Kidney (tissue), 22 donors: ENCODE measurements at places on chromosomes 1 and 21. TPM values are rescaled to one million over a fixed set of nuclear protein-coding genes. Genes with fewer than 3 reads are reported as not detected.

DNA sequence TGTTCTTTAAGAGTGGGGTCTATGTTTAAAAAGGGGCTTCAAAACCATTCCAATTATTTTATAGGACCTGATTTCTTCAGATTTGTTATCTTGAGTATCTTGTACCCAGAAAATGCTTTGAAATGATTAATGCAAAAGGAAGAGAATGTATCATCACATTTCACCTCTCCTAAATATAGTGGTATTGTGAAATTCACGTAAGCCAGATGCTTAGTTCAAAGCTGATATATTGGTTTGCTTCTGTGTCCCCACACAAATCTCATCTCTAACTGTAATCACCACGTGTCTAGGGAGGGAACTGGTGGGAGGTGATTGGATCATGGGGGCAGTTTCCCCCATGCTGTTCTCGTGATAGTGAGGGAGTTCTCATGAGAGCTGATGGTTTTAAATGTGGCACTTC lies 8.5 kb downstream of the SOAT1 start:
- DNase-seq = no peak
- H3K4me3 ChIP-seq = no peak overlapping the region
- no peaks in the 10 kb centered on the region for H3K4me1 ChIP-seq

- no peaks in the 10 kb centered on the region for H3K27me3 ChIP-seq
- no peaks in the 10 kb centered on the region for H3K36me3 ChIP-seq
- DNase-seq = no peak
- H3K4me1 ChIP-seq = peaks cover 5% of the 10 kb centered on the region
- H3K4me3 ChIP-seq = no peak overlapping the region
- H3K27ac ChIP-seq = no peak overlapping the region
Observed at GRCh38 chr1:33121728-33122127, 40.8 kb downstream of the AZIN2 start.

- H3K36me3 ChIP-seq = no peaks in the 10 kb centered on the region
- no peak overlapping the region for H3K4me3 ChIP-seq
- H3K27ac ChIP-seq = no peak overlapping the region
- peaks cover 4% of the 10 kb centered on the region for H3K4me1 ChIP-seq
Observed at GRCh38 chr21:43311301-43311817, 115.6 kb downstream of the SIK1 start.

DNA sequence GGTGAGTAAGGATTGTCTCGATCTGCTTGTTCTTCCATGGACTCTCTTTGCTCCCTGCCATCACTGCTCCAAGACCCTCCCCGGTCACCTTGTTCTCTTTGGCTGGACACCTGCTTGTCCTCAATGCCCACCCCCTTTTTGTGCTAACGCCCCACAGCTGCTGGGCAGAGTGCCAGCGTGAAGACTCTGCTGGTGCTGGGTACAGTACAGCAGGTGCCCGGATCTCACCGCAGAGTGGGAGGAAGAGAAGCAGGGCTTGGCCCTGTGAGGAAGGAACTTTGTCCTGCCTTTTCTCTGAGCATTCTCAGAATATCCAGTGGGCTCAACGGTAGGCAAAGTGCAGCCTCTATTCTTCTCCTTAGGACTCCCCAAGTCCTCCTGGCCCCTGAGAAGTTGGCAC lies 90.1 kb downstream of the PLXNA2 start:
- DNase-seq = no peak
- H3K4me3 ChIP-seq = no peak overlapping the region
- no peaks in the 10 kb centered on the region for H3K36me3 ChIP-seq

GRCh38 chr1:43368646-43369020 lies 822 bp upstream of the ELOVL1 start:
- H3K27me3 ChIP-seq = no peaks in the 10 kb centered on the region
- H3K36me3 ChIP-seq = peaks cover 4% of the 10 kb centered on the region
- H3K27ac ChIP-seq = peak overlapping the region; percentile 86
- peak overlapping the region; percentile 71 for H3K4me3 ChIP-seq
- no peak for DNase-seq

GRCh38 chr1:5465281-5465711 lies 526.9 kb downstream of the NPHP4 start:
- DNase-seq = no peak
- no peak overlapping the region for H3K4me3 ChIP-seq
- no peaks in the 10 kb centered on the region for H3K27me3 ChIP-seq
- H3K4me1 ChIP-seq = no peaks in the 10 kb centered on the region

GRCh38 chr1:246280551-246280950 lies 226.5 kb downstream of the SMYD3 start:
- no peaks in the 10 kb centered on the region for H3K4me1 ChIP-seq
- DNase-seq = no peak
- H3K27ac ChIP-seq = no peak overlapping the region

DNA sequence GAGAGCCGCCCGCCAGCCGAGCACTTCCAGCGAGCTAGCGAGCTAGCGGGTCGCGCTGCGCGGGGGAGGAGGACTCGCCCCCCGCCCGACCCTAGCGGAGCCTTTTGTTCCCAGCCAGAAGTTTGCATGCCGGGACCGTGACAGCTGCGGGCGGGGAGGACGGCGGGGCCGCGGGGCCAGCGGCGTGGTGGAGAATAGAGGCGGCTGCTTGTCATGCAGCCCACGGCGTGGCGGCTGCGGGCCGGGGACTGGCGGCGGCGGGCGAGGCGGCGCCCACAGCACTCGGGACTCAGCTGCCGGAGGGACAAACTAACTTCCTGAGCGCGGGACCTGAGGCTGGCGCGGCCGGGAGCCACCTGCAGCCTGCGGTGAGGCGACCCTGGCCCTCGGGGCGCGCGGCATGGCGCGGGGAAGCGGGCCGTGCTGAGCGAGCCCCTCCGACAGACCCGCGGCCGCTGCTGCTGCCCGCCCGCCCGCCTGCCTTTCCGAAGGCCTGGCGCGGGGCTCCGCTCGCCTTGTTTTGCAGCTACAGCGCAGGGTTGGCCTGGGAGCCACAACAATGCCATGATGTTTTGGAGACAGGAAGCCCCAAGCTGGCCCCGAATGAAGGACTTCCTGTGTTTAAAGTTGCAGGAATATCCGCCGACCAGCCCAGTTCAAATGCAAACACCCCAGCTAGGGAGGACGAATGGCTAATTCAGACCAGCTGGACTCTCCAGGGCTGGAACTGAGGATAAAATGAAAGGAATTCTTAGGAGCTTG lies 82.2 kb upstream of the BMP8A start:
- peaks cover 2% of the 10 kb centered on the region for H3K36me3 ChIP-seq
- DNase-seq = peak; percentile 71
- H3K4me3 ChIP-seq = peak overlapping the region; percentile 79
- no peaks in the 10 kb centered on the region for H3K27me3 ChIP-seq
- H3K4me1 ChIP-seq = peaks cover 15% of the 10 kb centered on the region

GRCh38 chr21:37240978-37241377 lies 26.2 kb downstream of the VPS26C start:
- no peaks in the 10 kb centered on the region for H3K27me3 ChIP-seq

DNA sequence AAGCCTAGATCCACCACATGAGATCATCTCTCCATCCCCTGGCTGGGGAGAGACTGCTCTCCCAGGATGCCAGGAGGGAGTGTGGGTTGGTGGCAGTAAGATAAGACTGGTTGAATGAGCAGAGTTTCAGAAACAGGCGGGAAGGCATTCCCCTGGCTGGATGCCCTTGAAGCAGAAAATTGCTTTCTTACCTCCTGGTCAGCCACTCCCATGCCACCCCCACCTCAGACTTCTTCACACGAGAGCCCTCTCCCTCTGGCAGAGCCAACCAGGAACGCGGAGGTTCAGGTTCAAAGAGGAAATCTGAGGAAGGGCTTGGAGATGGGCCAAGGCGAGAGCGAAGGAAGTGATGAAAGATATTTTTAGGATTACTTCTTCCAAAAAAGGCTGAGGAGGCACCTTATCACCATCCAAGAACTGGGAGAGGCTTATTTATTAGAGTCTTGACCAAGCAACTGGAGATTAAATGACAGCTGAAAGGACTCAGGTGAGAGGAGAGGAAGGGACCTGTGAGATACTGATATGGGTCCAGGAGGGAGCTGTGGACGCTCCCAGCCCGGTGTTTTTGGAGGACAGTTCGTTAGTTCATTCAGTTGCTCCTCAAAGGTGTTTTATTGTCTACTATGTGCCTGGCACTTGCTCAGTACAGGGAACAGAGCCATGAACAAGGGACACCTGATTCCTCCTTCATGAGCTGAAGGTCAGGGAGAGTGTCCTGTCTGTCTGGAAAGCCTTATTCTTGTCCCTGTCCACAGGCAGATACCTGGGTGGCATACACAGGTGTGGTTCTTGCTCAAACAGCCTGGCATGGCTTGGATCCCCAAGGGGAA lies 18.9 kb upstream of the SLC26A9 start:
- H3K4me3 ChIP-seq = no peak overlapping the region
- peaks cover 6% of the 10 kb centered on the region for H3K4me1 ChIP-seq
- peak; percentile 65 for DNase-seq
- H3K36me3 ChIP-seq = no peaks in the 10 kb centered on the region

DNA sequence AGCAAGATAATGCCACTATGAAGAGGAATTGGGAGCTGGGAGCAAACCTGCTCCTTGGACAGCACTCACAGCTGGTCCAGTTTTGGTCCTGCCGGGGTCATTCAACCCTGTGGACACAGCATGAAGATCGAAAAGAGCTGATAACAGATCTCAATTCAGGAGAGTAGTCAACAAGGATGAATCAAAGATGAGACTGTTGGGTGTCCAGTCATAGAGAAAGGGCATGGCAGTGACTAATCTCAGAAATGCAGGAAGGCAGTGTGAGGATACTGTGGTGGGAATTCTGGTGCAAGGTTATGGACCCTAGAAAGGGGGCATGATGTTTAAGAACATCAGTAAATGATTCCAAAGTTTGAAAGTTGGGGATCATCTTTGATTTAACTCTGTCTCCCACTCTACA lies 261.4 kb upstream of the ZP4 start:
- H3K27me3 ChIP-seq = no peaks in the 10 kb centered on the region
- no peak for DNase-seq
- no peaks in the 10 kb centered on the region for H3K4me1 ChIP-seq
- no peaks in the 10 kb centered on the region for H3K36me3 ChIP-seq
- no peak overlapping the region for H3K4me3 ChIP-seq

GRCh38 chr1:8354038-8354437 lies 36.1 kb downstream of the SLC45A1 start:
- H3K27ac ChIP-seq = no peak overlapping the region
- peaks cover 5% of the 10 kb centered on the region for H3K36me3 ChIP-seq
- H3K4me1 ChIP-seq = no peaks in the 10 kb centered on the region
- no peak for DNase-seq
- H3K4me3 ChIP-seq = no peak overlapping the region

DNA sequence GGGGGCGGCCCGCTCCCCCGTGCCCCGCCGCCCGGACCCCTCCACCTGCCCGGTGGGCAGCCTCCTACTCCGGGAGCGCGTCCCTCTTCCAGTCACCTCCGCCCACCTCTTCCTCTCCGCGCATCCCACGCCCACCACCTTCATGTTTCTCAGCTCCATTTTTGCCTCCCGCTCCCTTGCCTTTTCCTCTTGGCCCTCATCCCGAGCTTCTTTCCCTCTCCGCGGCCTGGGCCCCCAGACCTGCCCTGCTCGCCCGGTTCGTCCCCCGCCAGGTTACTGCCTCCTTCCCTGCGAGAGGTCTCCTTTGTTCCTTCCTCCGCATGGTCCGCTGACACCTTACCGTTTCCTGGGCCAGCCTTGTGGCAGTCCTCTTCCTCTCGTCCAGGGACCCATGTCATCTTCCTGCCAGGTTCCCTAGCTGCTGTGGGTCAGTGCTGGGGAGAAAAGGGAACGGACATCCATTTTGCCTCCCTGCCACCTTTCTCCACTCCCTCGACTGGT lies 563 bp downstream of the QSOX1 start:
- peak overlapping the region; percentile 54 for H3K4me3 ChIP-seq
- DNase-seq = no peak
- no peaks in the 10 kb centered on the region for H3K36me3 ChIP-seq
- peaks cover 11% of the 10 kb centered on the region for H3K4me1 ChIP-seq
- peak overlapping the region; percentile 61 for H3K27ac ChIP-seq

DNA sequence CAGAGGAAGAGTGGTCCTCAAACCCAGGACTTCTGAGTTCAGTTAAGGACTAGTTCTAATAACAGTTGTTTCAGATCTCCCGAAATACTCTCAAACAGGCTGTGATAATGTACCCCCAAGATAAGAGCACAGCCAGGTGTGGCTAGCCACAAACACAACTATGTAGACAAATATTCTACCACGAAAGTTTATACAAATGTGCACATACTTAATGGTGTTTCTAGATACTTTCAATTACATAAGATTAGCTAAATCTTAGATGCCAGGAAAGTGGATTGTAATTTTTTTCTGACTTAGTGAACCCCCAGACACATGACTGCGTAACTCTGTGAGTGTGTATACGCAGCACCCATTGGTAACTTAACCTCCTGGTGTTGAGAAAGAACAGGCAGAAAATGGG lies 270.0 kb downstream of the USP25 start:
- no peaks in the 10 kb centered on the region for H3K27me3 ChIP-seq
- no peak for DNase-seq
- no peak overlapping the region for H3K27ac ChIP-seq
- no peak overlapping the region for H3K4me3 ChIP-seq
- no peaks in the 10 kb centered on the region for H3K36me3 ChIP-seq

DNA sequence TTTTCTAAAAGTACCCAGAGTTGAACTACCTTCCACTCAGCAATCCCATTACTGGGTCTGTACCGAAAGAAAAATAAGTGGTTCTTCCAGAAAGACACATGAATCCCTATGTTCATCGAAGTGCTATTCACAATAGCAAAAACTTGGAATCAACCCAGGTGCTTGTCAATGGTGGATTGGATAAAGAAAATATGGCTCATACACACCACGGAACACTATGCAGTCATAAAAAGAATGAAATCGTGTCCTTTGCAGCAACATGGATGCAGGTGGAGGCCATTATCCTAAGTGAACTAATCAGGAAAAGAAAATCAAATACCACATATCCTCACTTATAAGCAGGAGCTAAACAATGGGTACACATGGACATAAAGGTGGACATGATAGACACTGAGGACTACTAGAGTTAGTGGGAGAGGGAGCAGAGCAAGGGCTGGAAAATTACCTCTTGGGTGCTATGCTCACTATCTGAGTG lies 32.9 kb upstream of the JUN start:
- H3K4me1 ChIP-seq = no peaks in the 10 kb centered on the region
- peak overlapping the region; percentile 86 for H3K4me3 ChIP-seq
- peak overlapping the region; percentile 73 for H3K27ac ChIP-seq
- no peak for DNase-seq
- H3K36me3 ChIP-seq = no peaks in the 10 kb centered on the region

LCE1B gene
- polyA plus RNA-seq = not detected

PCP4L1 gene
- 1.2 TPM for polyA plus RNA-seq

TMEM125 gene
- 22.0 TPM for polyA plus RNA-seq

CD247 gene
- 1.8 TPM for polyA plus RNA-seq

PRAMEF4 gene
- polyA plus RNA-seq = not detected

FNDC5 gene
- 4.2 TPM for polyA plus RNA-seq

DNASE2B gene
- polyA plus RNA-seq = not detected

ANGPTL3 gene
- polyA plus RNA-seq = 19.2 TPM

CLDN19 gene
- polyA plus RNA-seq = 42.5 TPM
